ENCODE measurements at places on chromosomes 16 and 17.

GRCh38 chr17:82171750-82172375, 40.8 kb downstream of the CCDC57 start:
- DNase-seq: no peak

DNA sequence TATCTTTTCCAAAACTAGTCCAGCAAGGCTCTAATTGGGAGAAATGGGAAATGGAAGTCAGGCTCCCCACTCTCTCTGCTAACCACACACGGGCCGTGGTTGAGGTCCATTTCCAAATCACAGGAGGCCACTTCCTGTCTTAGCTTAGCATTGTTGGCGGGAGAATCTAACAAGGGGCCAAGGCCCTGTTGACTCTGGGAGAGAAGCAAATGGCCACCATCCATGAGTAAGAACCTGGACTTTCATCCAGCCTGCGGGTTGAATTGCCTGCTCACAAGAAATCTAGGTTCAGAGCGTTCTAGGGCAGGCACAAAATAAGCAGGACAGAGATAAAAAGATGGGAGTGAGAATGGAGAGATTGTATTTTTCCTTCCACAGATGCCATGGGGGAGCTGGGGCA, 5.7 kb downstream of the FAM20A start:
- DNase-seq: no peak

- DNase-seq: no peak
Measured at GRCh38 chr17:28252436-28252835, 66.6 kb upstream of the TMEM97 start.

DNA sequence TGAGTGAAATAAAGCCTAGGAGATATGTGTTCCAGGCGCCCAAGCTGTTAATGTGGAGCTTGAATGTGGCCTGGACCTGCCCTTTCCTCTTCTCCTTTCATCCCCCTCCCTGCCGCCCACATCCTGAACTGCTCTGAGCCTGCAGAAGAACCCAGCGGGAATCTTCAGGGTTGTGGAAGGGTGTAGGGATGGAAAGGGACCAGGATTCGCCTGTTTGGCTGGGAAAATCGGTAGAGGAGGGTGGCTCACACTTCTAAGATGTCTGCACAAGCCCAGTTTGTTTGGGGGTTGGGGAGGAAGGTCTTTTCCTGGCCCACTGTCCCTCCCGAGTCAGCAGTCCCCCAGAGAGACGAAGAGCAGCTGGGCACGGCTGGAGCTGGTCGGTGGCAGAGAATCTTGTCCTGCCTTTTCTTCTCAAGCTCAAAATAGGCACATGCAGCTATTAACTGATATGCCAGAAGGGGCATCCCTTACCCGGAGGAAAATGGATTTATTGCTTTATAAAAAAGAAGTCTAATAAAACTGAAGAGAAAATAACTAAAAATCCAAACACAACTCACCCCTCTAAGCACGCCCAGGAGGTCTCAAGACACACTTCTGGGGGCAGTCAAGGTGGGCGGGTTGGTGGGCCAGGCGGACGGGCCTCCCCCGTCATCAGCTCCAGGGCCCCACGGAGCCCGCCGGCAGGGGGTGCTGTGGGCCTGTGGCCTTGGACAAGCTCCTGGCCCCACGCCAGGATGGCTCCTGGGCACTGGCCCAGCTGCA, 11.5 kb upstream of the PITPNA start:
- DNase-seq: peak; percentile 81

DNA sequence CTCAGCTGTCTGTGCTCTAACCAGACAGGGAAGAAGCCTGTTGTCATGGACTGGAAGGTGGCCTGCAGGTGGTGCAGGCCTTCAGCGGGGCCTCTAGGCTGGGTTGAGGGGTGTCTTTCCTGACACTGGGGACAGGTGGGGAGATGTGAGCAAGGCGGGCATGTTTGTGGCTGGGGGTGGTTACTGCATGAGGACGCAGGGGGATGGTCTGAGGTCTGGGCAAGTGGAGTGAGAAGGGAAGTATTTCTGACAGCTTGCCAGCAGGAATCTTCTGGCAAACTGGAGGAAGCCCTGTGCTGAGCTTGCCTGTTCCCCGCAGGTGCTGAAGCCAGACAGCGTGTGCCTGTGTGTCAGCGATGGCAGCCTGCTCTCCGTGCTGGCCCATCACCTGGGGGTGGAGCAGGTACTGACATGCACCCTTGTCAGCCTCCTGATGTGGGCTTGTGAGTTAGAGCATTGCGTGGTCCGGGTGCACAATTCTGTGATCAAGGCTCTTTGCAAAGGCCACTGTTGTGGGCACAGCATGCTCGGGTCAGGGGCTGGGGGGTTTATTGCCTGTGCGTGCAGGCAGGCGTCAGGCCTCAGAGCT, 36.2 kb downstream of the PRMT7 start:
- DNase-seq: no peak

- no peak for DNase-seq
Measured at GRCh38 chr16:3520413-3520812, 19.6 kb downstream of the CLUAP1 start.

DNA sequence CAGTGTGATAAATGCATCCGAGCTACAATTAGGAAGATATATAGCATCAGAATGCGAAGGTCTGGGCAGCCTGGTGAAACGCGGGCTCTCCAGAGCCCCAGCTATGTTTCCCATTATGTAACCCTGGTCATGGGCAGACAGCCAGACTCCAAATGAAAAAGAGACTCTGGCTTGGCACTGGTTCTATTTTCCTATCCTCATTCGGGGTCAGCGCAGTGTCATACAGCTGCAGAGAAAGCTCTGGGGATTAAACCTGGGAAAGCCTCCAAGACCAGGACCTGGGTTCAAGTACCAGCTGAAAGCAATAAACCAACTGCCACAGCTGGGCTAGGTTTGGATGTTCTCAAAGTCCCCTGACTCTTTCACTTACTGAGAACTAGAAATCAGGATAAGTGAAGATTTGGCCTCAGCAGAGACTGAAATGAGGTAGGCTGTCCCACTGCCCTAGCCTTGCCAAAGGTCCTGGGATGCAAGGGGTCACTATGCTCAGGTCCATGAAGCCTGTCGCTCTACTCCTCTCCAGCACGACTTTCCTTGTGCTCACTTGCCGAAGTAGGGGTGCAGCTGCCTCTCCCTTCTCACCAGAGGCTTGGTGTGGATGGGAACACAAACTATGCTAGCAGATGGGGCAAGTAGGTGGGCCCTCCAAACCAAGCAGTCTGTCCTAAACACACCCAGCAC, 123.8 kb downstream of the SMG6 start:
- no peak for DNase-seq

- DNase-seq: peak; percentile 70
Measured at GRCh38 chr17:57671667-57672632, 73.1 kb downstream of the CCDC182 start.

DNA sequence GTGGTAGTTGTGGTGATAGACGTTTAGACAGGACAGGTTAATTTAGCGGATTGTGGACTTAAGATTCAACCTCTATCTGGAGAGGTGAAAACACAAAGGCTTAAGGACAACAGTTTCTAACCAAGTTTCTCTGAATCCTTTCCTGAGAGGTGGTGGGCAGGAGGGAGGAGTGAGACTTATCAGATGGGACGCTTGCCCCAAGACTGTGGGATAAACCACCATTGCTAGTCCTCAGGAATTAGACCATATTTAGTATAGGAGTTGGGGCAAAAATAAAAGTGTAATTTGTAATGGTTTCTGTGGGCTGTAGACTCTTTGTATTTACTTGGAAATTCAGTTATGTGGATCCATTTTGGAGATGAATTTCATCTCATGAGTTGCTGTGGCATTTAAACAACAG, 6.6 kb downstream of the PDP2 start:
- DNase-seq: no peak

DNA sequence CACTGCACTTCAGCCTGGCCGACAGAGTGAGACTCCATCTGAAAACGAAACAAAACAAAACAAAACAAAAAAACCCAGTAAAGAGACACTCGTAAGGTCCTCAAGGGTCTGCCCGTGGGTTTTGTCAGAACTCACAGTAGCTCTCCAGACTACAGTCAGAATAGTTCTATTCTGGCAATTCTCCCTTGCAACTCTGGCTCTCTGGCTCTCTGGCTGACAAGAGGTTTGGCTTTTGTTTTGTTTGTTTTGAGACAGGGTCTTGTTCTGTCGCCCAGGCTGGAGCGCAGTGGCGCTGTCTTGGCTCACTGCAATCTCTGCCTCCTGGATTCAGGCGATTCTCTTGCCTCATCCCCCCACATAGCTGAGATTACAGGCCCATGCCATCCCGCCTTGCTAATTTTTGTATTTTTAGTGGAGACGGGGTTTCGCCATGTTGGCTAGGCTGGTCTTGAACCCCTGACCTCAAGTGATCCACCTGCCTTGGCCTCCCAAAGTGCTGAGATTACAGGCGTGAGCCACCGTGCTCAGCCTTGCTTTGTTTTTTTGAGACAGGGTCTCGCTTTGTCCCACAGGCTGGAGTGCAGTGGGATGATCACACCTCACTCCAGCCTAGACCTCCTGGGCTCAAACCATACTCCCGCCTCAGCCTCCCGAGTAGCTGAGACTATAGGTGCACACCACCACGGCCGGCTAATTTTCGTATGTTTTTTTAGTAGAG, 20.5 kb upstream of the CHP2 start:
- no peak for DNase-seq

- peak; percentile 2 for DNase-seq
Measured at GRCh38 chr17:33292201-33292980, 704 bp downstream of the ASIC2 start.

DNA sequence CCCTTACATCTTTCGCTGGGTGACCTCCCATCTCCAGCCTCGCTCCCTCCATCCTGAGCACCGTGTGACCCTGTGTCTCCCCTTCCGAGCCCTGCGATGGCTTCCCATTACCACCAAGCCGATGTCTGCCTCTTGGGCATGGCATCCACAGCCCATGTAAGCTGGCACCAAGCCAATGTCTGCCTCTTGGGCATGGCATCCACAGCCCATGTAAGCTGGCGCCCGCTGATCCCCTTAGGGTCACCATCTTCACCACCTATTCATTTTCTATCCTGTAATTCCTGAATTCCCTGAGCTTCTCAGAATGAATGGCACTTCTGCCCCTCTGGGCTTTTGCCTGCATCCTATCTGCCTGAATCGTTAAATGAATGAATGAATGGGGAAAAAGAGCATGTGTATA, 478.2 kb upstream of the CCL2 start:
- no peak for DNase-seq

- DNase-seq: no peak
Measured at GRCh38 chr17:64099543-64099942, 30.4 kb downstream of the ERN1 start.

DNA sequence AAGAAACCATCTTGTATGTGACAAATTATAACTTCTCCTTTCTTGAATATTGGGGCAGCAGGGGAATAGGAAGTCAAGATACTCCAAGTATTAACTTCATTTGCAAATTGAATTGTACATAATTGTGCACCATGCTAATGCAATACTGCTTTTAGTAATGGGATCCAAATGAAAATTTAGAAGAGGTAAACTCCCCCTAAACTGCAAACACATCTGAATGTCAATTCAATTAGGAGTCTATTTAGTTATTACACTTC, 4.5 kb downstream of the STAT5B start:
- DNase-seq: no peak

GRCh38 chr17:82611140-82612058, 36.8 kb downstream of the WDR45B start:
- no peak for DNase-seq

- DNase-seq: no peak
Measured at GRCh38 chr16:8430401-8430800, 159.9 kb downstream of the TMEM114 start.

DNA sequence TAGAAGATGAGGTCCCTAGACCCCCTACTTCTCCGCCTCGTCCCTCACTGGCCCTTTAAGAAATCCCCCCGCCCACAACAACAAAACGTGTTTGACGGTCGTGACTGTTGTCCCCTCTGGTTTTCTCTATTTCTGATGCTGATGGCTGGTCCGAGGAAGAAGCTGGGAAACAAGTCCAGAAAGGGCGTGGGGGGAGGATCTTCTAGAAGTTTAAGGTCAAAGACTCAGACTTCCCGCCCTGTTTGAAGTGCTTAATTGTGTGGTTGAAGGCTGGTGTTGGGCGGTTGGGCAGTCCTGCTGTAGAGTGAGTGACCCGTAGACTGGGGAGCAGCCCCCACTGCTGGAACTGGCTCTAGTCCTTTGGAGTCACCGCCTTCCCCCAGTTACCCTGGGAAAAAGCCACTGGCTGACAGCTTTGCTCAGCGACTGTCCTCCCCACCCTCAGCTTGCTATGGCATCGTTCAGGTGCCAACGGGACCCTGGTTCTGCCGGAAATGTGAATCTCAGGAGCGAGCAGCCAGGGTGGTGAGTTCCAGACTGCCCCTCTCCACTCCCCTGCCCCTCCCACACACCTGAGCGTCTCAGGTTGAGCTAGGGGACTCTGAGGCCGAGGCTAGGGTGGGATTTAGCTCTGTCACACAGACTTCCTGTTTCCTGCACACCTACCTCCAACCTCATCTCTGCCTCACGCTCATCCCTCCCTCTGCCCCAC, 1.6 kb downstream of the MLLT6 start:
- peak; percentile 53 for DNase-seq

DNA sequence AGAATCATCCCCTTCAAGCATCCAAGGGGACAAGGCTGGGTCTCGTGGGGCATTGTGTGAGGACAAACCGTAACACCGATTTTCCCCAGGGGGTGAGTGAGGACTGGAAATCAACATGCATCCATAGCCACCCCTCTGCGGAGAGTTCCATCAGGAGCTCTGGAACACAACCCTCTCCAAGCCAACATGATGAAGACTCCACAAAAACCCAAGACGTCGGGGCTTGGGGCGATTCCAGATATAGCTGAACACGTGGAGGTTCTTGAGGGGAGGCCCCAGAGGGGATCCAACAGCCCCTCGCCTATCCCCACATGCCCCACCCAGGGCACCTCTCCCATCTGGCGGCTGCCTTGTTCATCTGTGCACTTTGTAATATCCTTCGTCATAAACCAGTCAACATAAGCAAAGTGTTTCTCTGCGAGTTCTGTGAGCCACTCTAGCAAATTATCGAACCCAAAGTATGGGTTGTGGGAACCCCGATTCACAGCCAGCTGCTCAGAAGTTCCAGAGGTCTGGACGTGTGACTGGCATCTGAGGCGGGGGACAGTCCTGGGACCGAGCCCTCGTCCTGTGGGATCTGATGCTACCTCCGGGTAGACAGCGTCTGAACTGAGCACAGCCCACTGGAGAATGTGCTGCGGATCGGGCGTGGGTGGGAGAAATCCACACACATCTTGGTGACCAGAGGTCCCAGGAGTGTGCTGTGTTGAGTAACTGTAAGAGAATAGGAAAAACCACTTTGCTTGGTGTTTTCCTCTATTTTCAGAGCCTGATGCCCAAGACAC, 55.5 kb downstream of the RPH3AL start:
- no peak for DNase-seq

- no peak for DNase-seq
Measured at GRCh38 chr16:88004391-88004790, 53.2 kb downstream of the BANP start.

- no peak for DNase-seq
Measured at GRCh38 chr16:56911771-56912571, 20.0 kb upstream of the HERPUD1 start.
